PC-9 (cell line): ENCODE measurements at places on chromosomes 7 and 10. TPM values are rescaled to one million over a fixed set of nuclear protein-coding genes. Genes with fewer than 3 reads are reported as not detected.

Gene CALCR
- not detected in 2 replicates for total RNA-seq

Gene SDK1
- total RNA-seq, result not detected in 2 replicates

GRCh38 chr10:86111902-86112545 lies 254.6 kb downstream of the GRID1 start:
- DNase-seq, result no peak

- no peak for DNase-seq
Measured at GRCh38 chr7:130476297-130477150, 15.4 kb upstream of the MEST start.

GRCh38 chr7:17706734-17707133 lies 233.6 kb downstream of the SNX13 start:
- DNase-seq, result peak; percentile 61

- DNase-seq, result no peak
Measured at GRCh38 chr7:69359003-69359700, 239.1 kb upstream of the AUTS2 start.

Gene FXYD4
- not detected in 2 replicates for total RNA-seq

DNA sequence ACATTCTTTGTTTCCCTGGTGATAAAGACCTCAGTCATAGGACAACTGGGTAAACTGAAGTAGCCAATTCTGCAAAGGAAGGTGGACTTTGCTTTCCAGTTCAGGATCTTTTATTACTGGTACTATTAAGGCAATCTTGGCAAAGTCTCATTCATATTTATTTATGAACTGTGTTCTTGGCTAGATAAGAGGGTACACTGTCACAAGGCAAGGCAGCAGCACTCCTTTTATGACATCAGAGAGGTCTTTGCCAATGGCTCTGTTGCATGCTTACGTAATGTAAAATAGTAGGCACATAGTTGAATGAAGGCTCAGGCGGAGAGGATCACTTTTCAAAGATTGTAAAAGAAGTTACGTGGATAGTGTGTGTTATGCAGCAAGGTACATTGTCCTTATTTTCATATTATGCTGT lies 63.7 kb upstream of the PDK4 start:
- DNase-seq, result no peak

DNA sequence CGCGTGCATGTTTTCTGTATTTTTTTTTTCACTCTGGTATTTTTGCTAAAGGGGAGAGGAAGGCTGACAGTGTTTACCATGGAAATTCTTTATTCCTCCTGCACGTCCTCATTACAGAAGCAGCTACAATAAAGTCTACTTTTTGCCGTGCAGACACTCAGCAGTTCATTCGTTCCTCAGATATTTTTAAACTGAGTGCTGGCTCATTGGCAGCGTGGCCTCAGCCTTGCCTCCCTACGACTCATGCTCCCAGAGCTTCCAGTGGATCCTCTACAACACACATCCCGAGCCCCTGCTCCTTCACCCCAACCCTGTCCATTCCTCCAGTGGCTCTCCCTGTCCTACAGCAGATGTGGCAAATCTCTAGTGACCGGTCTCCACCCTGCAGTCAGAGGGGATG lies 239.2 kb upstream of the ZMIZ1 start:
- no peak for DNase-seq

DNA sequence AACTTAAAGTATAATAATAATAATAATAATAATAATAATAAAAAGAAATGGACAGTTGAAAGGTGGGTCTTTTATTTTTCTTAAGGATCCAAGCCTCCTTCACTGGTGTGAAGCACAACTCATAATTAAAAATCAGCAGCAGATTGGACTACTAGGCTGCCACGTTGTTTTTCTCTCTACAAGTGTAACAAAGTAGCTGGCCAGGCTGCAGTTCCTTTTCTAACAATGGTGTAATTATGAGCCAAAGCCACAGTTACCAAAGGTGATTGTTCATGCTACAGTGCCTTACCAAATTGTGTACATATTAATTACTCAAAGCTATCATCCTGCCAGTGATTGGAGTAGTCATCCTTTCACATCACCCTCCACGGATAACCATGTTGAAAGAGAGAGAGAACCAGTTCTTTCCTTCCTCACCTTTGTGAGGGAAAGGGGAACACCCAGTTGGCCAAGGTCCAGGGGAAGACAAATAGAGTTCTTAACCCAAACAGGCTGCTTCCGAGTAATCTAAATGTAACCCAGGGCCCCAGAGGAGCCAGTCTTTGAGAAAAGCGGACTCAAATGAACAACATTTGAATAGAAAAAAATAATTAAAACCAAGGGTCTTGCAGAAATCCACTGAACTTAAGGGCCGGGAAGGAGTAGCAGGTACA lies 86.3 kb upstream of the NPS start:
- DNase-seq, result no peak

DNA sequence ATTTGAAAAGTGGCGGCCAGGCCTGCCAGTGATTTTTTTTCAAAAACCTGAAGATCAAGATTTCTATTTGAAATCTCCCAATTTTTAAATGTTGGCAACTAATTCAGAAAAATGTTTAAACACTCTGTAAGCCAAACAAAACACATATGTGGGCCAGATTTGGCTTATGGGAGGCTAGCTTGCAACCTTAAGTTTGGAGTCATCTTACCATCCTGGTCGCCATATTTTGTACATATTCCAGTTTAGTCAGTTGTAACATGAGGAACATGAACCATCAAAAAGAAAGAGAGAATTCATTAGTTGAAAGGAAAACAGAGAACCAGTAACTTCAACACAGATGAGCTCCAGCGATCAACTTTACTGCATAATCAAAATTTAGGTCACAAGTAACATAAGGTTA lies 115.4 kb downstream of the TMEM26 start:
- DNase-seq, result no peak

- no peak for DNase-seq
Measured at GRCh38 chr7:151795168-151795811, 81.6 kb downstream of the PRKAG2 start.

Gene ASZ1
- not detected in 2 replicates for total RNA-seq

DNA sequence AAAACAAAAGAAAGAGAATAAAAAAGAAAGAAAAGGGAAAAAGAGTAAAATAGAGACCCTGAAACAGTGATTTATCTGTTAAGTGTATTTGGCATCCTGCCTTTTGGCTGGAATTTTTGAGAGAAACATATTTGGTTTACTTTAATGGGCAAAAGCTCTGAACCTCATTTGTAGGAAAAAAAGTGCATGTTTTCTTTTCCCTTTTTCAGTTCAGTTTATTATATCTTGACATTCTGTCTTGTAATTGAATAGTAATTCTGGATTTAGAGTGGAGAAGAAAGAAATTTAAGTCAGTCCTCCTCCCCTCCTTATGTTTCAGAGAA lies 69.5 kb downstream of the ARID5B start:
- no peak for DNase-seq

DNA sequence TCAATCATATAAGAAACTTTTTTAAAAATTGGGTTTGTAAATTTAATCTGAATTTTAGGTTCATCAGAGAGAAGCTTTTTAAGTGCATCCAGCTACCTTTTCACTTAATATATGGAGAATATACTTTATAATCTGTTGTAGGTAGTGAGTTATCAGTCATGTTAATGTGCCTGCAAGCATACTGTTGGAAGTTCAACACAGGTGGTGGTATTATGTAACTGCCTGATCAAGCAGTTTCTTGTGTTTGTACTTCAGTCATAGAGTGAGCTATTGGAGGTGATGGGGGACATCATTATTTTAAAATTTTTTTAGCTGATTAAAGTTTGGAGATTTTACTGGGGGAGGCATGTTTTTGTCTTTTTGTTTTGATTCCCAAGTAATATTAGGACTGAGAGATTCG lies 2.5 kb downstream of the TNKS2 start:
- DNase-seq, result no peak

GRCh38 chr10:86878983-86879713 lies 78.3 kb downstream of the MMRN2 start:
- no peak for DNase-seq

Gene TMEM72
- not detected in 2 replicates for total RNA-seq

Gene PNLIP
- not detected in 2 replicates for total RNA-seq

Gene ASIC3
- 7.6 and 10.5 TPM in 2 replicates for total RNA-seq

DNA sequence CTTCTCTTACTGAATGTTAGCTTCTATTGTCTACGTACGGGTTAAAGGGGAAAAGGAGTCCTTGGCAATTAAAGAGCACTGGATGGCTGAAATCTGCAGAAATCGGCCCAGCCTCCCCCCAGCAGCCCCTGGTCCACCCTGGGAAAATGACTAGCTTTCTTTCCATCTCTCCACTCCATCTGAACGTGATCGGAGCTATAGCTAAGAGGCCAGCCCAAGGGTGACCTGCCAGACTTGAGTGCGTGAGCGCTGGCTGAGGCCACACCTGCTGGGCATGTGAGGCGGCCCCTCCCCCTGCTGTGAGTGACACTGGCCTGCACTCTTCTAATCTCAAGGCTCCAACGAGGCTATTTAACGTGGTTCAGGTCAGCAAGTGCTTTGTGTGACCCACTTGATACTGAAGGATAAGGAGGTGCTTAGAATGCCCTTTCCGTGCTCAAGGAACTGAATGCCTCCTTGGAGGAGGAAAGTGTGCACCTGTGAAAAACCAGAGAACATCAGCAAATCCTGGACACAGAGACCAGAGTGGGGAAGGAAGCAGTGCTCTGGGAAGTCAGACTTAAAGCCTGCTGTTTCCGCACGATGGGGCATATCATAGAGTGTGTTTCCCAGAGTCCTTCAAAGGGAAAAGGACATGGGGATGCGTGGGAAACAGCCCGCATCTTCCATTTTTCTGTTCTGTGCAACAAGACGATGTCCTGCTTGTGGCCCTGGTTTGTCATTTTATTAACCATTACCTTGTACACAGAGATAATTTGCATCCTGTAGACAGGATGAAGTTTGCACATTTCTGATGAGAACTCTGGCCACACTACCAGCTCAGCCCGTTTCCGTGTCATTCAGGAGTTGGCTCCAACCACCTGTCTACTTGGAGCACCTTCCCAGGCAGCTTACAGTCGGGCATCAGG lies 12.5 kb upstream of the MNX1 start:
- DNase-seq, result no peak

- DNase-seq, result no peak
Measured at GRCh38 chr7:114354306-114354705, 60.3 kb upstream of the FOXP2 start.
